ENCODE measurements at places on chromosomes 2 and 18.

GRCh38 chr2:154978710-154979109 is 280.2 kb downstream of the KCNJ3 start:
- DNase-seq: no peak

DNA sequence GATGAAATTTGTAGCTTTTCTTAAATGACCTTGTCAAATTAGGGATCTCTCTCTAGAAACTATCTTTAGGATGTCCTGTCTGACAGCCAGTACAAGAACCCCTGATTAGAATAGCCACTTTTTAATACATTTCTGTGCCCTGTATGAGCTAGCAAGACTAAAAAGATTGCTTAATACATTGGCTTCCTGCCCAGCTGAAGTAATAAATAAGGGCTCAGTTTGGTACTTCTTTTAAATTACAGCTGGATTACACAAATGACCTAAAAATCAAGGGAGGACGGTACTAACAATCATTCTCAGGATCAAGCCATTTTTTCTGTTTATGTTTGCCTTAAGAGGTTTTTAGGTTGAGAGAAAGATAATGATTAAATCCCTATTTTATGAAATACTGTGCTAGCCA is 11.6 kb upstream of the OLA1 start:
- no peak for DNase-seq

- DNase-seq: no peak
Measured at GRCh38 chr18:53790786-53791185, 433.7 kb downstream of the MBD2 start.

GRCh38 chr2:119731983-119732382 is 27.7 kb upstream of the PTPN4 start:
- no peak for DNase-seq

- DNase-seq: no peak
Measured at GRCh38 chr18:62938006-62938405, 222.7 kb downstream of the PHLPP1 start.

DNA sequence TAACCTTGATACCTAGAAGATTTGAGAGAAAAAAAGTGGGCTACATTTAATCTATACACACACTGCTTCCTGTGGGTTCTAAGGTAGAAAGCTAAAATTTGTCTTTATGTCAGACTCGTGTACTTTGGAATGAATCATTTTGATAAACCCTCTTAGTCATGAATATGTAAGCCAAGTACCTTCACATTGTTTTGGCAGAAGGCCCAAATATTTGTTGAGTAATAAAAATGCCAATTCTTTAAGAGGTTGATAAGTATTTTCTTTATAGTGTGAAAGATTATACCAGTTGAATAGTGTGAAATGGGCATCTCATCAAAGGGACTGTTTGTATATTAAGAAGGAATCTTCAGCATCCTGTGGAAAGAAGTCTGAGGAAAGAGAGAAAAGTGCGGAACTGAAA is 1464.7 kb upstream of the ZEB2 start:
- no peak for DNase-seq

DNA sequence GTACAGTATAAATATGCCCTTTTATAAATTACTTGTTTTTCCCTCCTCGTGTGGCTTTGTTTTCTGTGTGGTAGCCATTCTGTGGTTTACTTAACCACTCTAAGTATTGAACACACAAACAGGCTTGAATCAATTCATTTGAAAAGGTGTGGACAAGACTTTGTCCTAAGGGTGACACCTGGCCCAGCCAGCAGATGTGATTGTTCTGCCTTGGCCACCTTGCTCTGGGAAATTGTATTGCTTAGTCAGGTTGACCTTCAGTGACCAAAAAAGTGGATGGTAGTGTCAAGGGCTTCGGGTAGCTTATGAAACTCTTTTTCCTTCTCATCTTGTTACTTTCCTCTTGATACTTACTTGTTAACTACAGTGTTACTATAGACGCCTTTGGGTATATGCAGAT is 61.9 kb downstream of the DGKD start:
- DNase-seq: no peak

GRCh38 chr2:74682501-74682900 is 28.5 kb downstream of the SEMA4F start:
- no peak for DNase-seq

DNA sequence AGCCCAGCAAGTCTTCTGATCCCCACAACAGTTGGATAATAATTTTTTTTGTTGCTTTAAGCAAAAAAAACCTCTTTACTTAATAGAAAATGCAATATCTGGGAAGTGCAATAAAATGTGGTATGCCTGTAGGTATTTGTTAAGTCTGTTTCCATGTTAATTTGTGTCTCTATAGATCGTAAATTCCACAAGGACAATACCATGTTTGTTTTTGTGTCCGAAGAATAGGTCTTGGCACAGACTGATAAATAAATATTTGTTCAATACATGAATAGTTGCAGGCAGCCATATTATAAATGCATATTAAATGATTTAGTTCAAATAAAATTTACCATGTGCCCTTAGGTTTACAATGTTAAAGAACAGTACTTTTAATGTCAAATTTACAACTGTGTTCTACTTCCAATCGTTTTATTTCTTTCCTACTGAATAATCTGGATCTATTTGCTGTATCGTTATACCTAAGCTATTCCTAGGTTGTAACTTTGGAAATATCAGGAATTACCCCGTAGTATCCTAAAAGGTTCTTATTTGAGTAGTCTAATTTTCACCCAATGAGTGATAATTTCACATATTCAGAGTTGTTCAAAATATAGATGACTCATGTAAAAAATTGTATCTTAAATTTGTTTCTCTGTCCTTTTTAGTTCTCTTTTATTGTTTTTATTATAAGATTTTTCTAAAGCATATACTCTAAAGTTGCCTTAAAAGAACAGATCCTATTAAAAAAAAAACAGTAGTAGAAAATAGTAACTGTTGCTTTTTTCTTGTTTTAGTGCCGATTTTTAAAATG is 151.8 kb downstream of the EHBP1 start:
- DNase-seq: no peak

GRCh38 chr2:120734930-120735651 is 577 bp upstream of the GLI2 start:
- DNase-seq: no peak

GRCh38 chr2:144390424-144391020 is 129.4 kb downstream of the ZEB2 start:
- DNase-seq: no peak

DNA sequence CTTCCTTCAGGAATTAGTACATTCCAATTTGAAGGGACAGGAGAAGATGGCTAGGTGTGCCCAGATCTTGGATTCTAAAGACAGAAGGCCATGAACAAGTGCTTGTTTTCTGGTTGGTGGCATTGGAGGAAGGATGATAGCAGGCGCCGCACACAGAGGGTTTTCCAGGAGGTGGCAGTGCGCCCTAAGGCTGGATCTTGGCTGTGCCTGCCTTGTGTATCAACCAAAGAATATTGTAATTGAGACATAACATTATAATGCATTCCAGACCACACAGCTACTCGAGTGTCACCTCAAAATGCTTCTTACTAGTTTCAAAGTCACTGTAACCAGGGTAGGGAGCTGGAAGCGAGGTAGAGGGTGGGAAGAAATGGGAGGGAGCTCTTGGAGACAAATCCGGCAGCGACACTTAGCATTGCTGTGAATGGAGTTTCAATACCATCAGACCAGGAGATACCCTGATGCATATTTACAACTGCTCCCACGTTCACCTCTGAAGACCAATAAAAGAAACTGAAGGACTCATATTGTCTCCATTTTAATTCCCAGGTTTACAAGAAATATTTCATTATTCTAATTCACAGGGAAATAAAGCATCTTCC is 42.5 kb downstream of the CPO start:
- peak; percentile 64 for DNase-seq

GRCh38 chr2:209577376-209578357 is 153.8 kb downstream of the MAP2 start:
- no peak for DNase-seq

DNA sequence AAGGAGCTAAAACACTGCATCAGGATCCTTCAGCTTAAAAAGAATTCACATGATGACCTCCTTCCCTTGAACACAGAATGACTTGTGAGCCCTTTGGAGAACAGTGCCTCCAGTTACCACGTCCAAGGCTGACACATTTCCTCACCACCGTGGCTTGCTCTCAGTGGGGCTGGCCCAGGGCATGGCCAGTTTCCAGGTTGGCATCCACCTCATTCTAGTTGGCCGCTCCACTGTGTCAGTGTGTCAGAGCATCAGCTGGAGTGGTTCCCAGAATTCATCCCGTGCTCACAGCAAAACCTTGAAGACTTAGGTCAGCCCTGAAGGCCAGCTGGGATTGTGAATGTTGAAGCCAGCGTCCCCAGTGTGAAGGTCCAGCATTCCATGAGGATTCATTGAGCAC is 158.5 kb downstream of the INSIG2 start:
- no peak for DNase-seq

GRCh38 chr2:147232225-147232669 is 612.6 kb upstream of the ACVR2A start:
- no peak for DNase-seq

DNA sequence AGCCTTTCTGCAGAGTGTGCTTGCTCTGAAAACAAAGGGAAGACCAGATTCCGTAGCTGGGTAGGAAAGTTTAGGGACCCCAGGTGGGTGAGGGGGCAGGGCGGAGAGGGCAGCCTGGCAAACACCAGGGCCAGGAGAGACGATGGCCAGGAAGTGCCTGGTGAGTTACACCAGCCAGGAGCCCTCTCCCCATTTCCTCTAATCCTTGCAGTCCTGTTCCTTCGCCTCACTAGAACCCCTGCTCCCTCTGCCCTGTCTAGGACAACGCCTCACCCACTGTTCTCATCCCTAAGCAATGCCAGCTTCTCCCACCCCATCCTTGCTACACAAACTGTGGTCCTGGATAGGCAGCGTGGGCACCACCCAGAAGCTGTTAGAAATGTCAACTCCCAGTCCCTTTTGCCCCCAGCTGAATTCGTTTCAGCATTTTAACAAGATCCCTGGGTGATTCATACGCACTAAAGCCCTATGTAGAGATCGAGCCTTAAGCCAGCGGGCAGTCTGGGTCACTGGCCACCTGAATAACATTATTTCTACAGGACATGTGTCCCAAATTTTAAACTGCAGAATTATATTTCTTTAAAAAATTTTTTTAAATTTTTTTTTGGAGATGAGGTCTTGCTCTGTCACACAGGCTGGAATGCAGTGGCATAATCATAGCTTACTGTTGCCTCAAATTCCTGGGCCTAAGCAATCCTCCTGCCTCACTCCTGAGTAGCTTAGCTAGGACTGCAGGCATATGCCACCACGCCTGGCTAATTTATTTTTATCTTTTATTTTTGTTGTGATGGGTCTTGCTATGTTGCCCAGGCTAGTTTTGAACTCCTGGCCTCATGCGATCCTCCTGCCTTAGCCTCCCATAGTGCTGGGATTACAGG is 10.9 kb downstream of the WIPF1 start:
- DNase-seq: no peak

DNA sequence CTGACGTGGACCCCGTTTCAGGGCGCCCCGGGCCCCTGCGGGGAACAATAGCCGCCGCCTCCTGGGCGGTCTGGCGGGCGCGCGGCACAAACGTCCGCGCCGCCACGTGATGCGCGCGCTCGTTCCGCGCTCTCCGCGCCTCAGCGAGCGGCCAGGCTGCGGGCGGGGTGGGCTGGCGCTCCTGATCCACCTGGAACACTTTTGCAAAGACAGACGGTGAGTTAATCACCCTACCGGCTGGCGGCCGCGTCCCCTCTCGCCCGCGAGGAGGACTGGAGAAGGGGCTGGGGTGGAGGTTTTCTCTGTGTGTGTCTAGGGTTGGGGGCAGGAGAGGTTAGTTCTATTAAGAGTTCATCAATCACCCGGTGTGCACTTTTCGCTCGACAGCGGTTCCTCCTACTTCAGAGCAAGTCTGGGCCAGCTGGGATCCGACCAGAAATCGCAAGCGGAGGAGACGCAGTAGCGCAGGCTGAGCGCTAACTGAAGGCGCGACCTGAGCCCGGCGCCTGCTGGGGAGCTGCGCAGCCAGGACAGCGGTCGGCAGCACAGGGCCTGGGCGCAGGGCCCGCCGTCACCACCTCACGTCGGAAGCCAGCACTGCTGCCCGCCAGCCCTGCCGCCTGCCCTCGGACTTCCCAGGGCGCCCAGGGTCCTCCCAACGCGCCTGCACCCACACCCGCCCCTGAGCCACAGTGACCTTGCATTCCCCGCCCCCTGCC is 10.3 kb upstream of the HOXD1 start:
- DNase-seq: no peak

- DNase-seq: no peak
Measured at GRCh38 chr18:44786257-44786656, 105.6 kb downstream of the SETBP1 start.

- DNase-seq: no peak
Measured at GRCh38 chr18:48163738-48164115, 233.3 kb upstream of the SMAD2 start.

GRCh38 chr18:42484648-42485047 is 529.6 kb downstream of the PIK3C3 start:
- DNase-seq: no peak

GRCh38 chr18:58552057-58552461 is 76.8 kb downstream of the ALPK2 start:
- no peak for DNase-seq

- DNase-seq: no peak
Measured at GRCh38 chr18:7301094-7301493, 70.2 kb downstream of the LRRC30 start.

- DNase-seq: no peak
Measured at GRCh38 chr2:238876232-238876630, 28.3 kb downstream of the TWIST2 start.

GRCh38 chr18:5058768-5059695 is 138.0 kb downstream of the AKAIN1 start:
- DNase-seq: no peak

DNA sequence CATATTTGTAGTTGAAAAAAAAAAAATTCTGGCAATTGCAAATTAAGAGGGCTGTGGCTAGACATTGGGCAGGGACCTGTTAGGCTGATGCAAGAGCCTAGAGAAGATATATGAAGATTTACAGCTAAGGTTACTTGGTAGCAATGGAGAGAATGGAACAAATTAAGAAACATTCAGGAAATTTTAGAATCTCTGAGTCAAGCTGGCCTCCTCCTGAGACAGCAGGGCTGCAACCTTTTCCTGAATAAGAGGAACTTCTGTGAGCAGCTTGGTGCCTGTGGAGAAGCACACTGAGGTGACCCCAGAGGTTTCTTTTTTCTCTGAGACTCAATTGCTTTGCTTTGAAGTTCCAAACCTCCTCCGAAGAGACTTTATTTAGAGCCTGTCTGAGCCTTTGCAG is 118.6 kb upstream of the LRATD1 start:
- no peak for DNase-seq

GRCh38 chr2:128686497-128686859 is 367.8 kb upstream of the HS6ST1 start:
- DNase-seq: no peak

DNA sequence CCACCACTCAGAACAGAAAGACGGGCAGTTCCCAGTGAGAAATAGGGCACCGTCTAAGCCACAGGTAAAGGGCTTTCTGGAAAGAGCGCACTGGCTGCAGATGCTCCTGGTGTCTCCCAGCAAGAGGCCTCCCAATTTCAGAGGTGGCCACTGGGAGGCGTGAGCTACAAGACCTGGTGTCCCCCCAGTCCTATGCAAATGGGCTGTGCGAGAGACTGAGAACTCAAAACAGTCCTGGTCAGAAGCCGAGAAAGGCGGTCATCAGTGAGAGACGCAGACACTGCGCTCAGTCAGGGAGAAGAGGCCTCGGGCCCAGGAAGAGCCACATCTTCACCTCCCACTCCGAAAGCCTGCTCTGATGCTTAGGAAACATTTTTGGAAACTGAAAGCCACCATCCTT is 179.5 kb downstream of the EIPR1 start:
- no peak for DNase-seq
